ENCODE measurements at places on chromosomes 7 and 10.

DNA sequence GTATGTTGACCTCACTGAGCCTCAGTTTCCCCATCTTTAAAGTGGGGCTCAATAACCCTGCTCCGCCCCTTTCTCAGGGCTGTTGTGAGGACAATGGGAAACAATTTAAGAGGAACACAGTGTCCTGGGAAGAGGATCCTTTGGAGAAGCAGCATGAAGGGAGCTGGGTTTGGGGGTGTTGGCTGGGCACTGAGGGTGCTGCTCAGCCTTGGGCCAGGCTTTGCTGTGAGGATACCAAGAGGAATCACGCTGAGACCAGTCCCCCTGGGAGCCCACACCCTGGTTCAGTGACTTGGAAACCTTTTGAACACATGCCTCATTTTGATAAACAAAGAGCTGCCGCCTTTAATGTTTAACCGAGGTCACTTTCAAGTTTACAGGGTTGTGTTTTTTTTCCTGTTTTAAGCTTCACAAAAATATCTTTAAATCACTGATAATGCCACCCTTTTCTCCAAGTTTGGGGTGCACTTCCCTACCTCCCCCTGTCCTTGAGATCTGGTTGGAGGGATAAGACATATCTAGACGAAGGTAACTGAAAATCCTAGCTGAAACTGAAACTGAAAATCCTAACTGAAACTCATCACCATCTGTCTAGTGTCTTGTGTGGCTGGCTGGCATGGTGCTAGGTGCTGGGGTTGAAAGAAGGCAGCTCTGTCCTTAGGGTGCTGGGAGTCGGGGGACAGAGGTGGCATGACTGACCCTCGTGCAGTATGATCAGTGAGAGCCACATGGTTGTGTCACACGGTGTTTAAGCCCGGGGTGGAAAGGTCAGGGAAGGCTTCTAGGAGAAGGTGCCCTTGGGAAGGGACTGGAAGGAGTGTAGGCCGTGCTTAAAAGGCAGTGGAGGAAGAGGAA is 27.7 kb downstream of the ZNF775 start:
- no peak for DNase-seq

- no peak for DNase-seq
These were observed 33.8 kb upstream of the TRIM8 start for GRCh38 chr10:102610441-102610887.

- no peak for DNase-seq
These were observed 116.9 kb upstream of the KLF14 start for GRCh38 chr7:130850956-130851355.

DNA sequence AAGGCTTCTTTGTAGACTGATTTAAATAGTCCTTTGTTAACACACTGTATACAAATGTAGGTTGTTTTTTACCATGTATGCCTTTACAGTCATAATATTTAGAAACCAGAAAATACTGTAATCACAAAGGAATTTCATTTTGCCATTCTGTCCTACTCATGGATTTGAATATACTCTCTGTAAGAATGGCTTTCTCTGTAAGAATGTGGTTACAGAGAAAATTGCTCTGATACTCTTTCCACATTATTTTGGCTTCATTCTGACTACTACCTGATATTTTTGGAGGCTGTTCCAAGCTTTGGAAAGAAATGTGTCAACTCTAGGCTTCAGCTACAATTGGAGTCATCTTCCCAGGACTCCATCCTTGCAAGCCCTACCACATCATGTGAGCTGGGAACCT is 23.5 kb downstream of the CH25H start:
- no peak for DNase-seq

GRCh38 chr7:17830206-17830605 is 110.1 kb downstream of the SNX13 start:
- DNase-seq: no peak

DNA sequence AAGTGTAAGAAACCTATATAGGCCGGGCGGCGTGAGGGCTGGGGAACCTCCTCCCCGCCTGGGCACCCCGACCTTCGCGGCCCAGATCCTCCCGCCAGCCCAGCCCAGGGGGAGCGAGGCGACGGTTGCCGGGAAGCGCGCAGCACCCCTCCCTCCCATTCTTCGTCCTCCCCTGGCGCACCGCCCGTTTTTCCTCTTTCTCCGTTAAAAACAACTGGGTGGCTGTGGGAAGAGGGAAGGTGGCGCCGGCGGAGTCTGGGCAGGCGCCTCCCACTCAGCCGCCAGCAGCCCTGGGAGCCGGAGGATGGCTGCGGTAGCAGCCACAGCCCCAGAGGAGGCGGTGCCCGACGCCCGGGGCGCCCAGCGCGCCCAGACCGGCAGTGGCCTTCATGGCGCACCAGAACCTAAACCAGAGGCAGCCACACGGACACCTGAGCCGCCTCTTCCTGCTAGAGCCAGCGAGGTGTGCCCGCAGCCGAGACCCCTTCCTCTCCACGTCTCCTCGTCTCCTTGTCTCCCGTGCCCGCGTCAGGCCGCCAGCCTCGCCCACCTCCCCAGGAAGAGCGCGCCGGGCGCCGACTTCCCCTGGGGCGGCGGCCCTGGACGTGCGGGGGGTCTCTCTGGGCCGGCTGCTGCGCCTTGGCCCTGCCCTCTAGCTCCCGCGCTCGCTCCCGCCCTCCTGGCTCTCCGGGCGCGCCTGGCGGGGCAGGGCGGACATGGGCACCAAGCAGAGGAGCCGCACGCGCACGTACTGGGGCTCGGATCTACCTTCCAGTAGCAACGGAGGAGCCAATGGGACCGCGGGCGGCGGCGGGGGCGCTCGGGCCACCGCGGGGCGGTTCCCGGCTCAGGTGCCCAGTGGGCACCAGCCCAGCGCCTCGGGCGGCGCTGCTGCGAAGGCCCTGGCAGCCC is 32.8 kb upstream of the SFTPD start:
- no peak for DNase-seq

Data from activated naive CD4-positive, alpha-beta T cell (primary cell).